MCF 10A (cell line): ENCODE measurements at places on chromosomes 13 and 19.

- DNase-seq, result no peak
Observed at GRCh38 chr13:100921139-100921538, 246.5 kb upstream of the TMTC4 start.

GRCh38 chr19:57075801-57076492 is 43.8 kb upstream of the USP29 start:
- no peak for DNase-seq

- no peak for DNase-seq
Observed at GRCh38 chr13:50152655-50153309, 137.5 kb downstream of the KCNRG start.

DNA sequence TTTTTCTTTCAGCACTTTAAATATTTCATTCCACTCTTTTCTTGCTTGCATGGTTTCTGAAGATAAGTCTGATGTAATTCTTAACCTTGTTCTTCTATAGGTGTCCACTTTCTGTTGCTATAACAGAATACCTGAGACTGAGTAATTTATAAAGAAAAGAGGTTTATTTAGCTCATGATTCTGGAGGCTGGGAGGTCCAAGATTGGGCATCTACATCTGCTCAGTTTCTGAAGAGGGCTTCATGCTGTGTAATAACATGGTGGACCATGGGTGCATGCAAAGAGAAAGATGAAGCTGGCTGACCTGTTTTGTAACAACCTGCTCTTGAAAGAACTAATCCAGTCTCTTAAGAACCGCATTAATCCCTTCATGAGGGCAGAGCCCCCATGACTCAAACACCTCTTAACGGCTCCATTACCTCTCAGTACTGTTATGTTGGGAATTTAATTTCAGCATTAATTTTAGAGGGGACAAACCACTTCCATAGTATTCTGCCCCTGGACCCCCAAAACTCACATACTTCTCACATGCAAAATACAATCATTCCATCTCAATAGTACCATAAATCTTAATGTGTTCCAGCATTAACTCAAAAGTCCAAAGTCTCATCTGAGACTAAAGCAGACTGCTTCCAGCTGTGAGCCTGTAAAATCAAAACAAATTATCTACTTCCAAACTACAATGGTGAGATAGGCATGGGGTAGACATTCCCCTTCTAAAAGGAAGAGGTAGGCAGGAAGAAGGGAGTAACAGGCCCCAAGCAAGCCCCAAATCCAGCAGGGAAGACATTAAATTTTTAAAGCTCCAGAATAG is 9.6 kb upstream of the FGF9 start:
- no peak for DNase-seq

- no peak for DNase-seq
Observed at GRCh38 chr19:39083983-39084731, at the start of gene ACP7. TSS of gene ACP7 (plus strand) at chr19:39084368. CDS start at chr19:39085270, 902 bp downstream.

- DNase-seq, result no peak
Observed at GRCh38 chr13:31957772-31958171, 73.8 kb upstream of the FRY start.

DNA sequence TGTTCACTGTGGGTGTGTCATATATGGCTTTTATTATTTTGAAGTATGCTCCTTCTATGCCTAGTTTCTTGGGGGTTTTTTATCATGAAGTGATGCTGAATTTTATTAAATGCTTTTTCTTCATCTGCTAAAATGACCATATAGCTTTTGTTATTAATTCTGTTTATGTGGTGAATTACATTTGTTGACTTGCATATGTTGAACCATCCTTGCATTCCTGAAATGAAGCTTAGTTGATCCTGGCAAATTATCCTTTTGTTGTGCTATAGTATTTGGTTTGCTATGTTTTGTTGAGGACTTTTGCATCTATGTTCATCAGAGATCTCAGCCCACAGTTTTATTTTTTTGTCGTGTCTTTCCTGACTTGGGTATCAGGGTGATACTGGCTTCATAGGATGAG is 12.1 kb downstream of the GPC6 start:
- no peak for DNase-seq

DNA sequence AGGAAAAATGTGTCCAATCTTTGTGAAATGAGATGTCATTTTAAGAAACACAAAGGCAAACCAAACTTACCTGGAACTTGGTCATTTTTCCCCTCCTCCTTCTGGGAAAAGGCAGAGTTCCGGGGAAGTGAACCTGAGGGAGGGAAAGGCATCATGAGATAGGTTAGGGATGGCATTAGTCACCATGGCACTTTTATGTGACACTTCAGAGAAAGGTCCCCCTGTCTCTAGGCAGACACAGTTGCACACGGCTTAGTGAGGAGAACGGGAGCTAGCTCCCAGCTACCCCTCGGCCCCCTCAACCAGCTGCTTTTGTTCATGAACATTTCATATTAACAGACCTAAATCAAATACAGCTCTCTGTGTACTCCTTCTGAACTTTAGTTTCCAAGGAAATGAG is 1.5 kb downstream of the ZNF235 start:
- DNase-seq, result no peak

DNA sequence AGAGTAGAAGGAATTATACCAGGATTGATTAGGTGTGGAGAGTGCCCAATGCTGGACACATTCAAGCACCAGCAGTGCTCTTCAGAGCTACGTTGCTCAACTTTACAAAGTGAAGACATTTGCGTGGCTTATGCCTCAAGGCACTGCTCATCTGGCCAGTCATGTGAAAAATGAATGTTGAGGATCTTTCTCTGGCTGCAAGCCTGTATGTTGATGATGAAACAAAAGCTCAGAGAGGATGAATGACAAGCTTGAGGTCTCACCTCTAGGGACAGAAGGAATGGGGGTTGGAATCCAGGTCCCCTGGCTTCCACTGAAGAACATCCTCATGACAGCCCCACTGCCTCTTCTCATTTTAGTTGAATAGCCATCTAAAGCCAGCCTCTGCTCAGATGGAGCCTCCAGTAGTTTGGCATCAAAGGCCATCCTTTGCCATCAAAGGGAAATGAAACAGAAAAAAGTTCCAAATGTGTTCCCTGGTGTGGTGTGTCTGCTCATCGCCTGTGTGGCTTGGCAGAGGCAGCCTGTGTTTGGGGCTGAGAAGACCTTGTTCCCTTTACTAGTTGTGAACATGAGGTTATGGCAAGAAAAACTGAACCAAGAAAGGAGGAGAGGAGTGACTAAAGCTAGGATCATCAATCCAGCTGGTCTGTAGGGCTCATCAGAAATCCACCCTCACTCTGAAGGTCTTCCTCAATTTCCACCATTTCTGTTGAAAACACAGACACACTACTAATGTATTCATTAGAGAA is 114.0 kb upstream of the KL start:
- DNase-seq, result peak; percentile 82

- DNase-seq, result no peak
Observed at GRCh38 chr19:5641171-5641570, 18.3 kb downstream of the SAFB start.

- DNase-seq, result no peak
Observed at GRCh38 chr19:40705362-40705651, 11.4 kb downstream of the COQ8B start.

GRCh38 chr19:52189735-52190486 is at the start of gene PPP2R1A:
TSS of gene PPP2R1A (plus strand) at chr19:52190052. CDS start at chr19:52190097, 45 bp downstream.
- DNase-seq, result peak; percentile 100
